ENCODE measurements at places on chromosomes 3 and 15.

GRCh38 chr3:119681279-119681678 lies 4.1 kb upstream of the COX17 start:
- peak; percentile 65 for DNase-seq

DNA sequence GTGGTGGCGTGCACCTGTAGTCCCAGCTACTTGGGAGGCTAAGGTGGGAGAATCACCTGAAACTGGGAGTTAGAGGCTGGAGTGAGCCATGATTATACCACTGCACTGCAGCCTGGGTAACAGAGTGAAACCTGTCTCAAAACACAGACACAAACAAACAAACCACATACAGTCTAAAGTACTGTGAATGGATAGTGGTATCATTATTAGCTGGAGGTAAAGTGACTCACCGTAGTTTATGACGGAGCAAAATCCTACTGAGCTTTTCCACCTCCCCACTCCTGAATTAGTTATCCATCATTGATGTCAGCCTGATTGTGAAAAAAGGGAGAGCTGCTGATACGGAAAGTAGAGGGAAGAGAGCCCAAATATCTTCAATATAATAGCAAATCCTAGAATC lies 3.2 kb upstream of the CNOT10 start:
- DNase-seq: no peak

- DNase-seq: peak; percentile 77
Observed at GRCh38 chr3:134308350-134308891, 57.8 kb upstream of the RYK start.

DNA sequence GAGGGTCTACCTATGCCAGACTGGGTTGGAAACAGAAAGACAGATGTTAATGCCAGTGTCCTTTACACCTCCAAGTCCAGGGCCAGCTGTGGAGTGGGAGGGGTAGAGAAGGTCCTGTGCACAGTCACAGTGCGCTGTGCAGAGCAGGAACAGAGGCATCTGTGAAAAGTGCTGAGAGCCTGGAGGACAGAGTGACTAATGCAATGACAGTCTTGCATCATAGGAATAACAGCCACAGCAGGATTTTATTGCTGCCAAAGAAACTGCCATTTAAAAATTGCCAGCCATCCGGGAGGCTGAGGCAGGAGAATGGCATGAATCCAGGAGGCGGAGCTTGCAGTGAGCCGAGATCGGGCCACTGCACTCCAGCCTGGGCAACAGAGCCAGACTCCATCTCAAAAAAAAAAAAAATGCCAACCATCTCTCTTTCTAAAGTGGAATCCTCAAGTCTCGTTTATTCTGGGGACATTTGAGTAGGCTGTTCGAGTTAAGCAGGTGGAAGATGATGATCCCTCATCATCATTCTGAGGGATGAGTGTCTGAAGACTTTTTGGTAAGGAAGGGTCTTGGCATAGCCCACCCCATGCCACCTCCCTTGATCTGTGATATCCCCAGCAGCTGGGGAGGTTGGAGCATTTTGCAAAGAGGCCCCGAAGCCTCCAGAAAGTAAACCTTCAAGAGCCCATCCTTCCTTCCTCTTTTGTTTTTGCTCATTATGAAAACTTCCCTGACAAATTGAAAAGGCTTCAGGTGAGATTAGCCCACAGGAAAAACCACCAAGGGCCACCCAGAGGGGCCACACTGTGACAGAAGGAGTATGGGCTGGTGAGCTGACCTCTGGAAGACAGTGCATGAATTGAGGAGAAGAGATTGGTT lies 7.7 kb downstream of the CCR2 start:
- DNase-seq: no peak

GRCh38 chr3:86828751-86829150 lies 162.2 kb downstream of the VGLL3 start:
- DNase-seq: no peak

GRCh38 chr3:135495891-135496290 lies 469.6 kb upstream of the PPP2R3A start:
- DNase-seq: no peak

DNA sequence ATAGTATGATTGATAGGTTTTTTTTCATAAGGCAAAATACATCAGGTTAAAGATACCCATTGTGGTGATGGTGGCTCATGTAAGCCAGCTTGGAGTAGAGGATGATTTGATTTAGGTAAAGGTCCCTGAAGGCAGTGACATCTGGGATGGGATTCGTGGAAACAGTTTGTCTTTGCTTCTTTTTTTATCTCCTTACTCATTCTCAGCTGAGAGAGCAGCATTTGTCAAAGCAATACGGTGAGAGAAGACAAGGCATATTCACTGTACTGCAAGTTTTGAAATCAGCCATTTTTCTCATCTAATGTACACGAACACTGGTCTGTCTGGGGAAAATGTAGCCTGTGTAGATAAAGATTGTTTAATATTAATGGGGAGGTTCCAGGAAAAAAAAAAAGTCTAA lies 749.1 kb downstream of the SQOR start:
- DNase-seq: no peak

DNA sequence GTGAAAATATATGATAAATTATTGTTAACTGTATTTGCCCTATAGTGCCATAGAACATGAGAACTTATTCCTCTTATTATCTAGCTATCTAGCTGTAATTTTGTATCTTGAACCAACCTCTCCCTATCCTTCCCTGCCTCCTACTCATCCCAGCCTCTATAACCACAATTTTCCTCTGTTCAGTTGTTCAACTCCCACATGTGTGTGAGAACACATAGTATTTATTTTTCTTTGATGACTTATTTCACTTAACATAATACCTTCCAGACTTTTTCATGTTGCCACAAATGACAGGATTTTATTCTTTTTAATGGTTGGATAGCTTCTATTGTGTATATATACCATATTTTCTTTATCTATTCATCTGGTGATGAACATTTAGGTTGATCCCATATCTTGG lies 85.4 kb upstream of the SUCLG2 start:
- no peak for DNase-seq

GRCh38 chr15:76293361-76293760 lies 17.9 kb downstream of the ETFA start:
- DNase-seq: no peak

DNA sequence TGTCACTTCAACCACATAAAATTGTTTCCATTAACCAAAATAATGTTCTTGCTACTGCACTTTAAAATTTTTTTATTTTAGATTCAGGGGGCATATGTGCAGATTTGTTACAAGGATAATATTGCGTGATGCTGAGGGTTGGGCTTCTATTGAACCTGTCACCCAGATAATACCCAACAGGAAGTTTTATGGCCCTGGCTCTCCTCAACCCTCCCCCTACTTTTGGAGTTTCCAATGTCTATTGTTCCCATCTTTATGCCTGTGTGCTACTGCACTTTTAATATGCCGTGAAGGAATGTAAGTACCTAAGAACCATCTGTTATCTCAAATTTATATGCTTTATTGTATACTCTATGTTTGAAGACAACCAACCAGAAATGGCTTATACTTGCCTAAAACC lies 42.0 kb upstream of the IMPG2 start:
- no peak for DNase-seq

DNA sequence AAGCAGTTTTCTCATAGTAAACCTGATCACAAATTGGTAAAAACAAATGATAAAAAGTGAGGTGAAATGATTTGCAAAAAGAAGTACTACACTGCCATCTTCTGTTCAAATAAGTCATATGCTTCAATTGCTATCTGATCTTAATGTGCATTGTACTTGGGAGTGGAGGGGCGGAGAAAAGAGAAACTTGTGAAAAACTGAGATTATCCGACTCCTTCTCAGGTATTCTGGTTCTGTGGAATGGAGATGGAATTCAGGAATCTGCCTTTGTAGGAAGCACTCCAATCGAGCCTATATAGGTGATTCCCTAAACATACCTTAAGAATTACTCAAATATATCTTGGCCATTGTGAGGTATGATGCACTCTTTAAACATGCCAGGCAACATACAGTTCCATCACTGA lies 180.6 kb downstream of the CHL1 start:
- DNase-seq: peak; percentile 22

DNA sequence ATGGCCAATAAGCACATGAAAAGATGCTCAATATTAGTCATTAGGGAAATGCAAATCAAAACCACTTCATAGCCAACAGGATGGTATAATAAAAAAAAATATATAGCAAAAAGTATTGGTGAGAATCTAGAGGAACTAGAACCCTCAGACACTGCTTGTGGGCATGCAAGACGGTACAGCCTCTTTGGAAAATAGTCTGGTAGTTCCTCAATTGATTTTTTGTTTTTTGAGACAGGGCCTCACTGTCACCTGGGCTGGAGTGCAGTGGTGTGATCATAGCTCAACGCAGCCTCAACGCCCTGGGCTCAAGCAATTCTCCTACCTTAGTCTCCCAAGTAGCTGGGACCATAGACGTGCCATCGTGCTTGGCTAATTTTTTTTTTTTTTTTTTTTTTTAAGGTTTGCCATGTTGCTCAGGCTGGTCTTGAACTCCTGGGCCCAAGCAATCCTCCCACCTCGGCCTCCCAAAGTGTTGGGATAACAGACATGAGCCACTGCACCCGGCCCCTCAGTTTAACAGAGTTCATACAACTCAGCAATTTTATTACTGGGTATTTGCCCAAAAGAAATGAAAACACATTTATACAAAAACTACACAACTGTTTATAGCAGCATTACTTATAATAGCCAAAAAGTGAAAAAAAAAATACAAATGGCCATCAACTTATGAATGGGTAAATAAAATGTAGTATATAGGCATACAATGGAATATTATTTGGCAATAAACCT lies 5.1 kb downstream of the PRC1 start:
- DNase-seq: no peak

DNA sequence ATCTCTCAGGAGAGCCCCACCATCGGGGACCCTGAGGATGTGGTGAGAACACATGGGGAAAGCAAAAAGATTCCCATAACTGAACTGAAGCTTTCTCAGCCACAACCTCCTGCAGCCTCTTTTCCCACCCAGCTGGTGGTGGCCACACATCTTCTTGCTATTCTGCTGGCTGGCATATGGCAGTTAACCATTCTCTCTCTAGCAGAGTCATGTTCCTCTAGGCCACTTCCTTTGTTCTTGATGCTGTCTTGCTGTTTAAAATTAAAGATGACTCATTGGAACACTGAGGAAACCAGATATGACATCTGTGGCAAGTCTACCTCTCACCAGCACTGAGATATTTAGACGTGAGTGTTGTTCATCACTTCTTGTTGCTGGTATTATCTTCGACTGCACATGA lies 180.3 kb upstream of the ROBO2 start:
- DNase-seq: no peak

GRCh38 chr3:58102976-58103451 lies 94.8 kb downstream of the FLNB start:
- DNase-seq: no peak

GRCh38 chr3:134567605-134568004 lies 81.7 kb downstream of the CEP63 start:
- no peak for DNase-seq

GRCh38 chr15:52667597-52667996 lies 11.6 kb downstream of the ATOSA start:
- DNase-seq: no peak

GRCh38 chr3:66518126-66518525 lies 17.3 kb upstream of the LRIG1 start:
- DNase-seq: no peak

- no peak for DNase-seq
Observed at GRCh38 chr15:67735896-67736295, 89.4 kb upstream of the SKOR1 start.

DNA sequence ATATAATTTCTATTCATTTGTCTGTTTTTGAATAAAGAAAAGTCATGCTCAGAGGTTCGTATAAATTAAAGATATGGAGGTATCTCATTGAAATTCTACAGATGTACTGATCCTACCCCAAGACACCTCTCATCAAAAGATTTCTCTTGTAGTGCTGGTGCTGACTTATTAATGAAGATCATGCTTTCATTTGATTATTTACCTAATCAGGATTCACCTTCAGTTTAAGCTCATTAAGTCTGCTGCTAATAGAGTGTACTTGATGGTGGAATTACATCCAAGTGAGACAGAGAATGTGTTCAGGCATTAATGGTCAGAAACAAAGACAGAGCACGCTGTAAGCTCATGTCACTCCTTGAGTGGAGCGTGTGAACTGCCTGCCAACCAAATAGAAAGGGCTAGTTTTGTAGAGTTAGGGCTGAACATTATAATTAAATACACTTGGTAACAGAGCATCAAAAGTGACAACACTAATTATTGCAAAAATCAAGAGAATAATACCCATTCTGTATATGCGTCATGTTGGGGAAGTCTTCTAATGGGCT lies 45.5 kb downstream of the KBTBD12 start:
- DNase-seq: no peak

DNA sequence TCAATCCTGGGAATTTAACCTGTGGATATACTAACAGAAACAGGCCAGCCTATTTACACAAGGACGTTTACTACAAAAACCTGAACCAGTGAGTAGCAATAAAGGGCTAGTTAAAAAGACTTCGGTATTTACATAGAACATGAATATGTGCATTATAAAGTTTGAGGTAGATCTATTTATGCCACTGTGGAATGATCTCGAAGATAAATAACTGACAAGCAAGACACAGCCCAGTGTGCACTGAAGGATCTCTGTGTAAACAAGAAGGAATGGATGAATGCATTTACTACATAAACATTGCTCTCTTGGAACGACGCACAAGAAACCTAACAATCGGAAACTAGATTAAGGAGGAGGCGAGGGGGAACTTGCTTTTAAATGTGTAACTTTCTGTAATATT lies 132.0 kb upstream of the NSMCE3 start:
- DNase-seq: no peak

DNA sequence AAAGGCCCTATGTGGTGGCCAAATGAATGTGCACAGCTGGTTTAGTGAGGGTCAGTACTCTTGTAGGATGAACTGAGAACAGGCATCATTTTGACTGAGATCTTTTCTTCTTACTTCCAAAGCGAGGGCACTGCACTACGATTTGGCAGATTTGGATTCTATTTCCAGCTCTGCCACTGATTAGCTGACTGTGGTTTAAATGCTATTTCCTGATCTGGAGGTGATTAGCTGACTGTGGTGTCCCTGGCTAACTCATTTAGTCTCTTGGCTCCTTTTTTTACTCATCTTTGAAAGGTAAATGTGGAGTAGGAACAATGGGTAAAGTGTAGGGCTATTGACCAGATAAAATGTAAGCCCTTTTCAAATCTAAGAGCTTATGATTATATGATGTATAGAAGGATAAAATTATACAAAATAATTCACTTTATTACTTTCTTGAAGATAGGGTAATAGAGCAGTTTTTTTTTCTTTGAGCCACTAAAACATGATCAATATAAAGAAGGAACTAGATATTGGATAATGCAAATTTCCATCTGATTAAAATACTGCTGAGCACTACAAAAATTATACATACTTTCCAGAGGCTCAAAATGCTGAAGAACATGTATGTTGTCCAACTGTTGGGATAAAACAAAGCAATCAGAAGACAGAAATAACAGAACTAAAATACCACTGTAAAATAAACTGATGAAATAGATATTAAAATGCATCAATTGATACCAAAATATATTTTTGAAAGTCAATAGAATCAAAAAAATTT lies 39.7 kb upstream of the PLOD2 start:
- DNase-seq: no peak

Measured in hematopoietic multipotent progenitor cell treated with erythropoietin and hydrocortisone succinate and interleukin-3 and kit ligand, for 8 days (in vitro differentiated cells).